Ovary (tissue), 10 donors: ENCODE measurements at places on chromosomes 7 and 10. TPM values are rescaled to one million over a fixed set of nuclear protein-coding genes. Genes with fewer than 3 reads are reported as not detected.

DNA sequence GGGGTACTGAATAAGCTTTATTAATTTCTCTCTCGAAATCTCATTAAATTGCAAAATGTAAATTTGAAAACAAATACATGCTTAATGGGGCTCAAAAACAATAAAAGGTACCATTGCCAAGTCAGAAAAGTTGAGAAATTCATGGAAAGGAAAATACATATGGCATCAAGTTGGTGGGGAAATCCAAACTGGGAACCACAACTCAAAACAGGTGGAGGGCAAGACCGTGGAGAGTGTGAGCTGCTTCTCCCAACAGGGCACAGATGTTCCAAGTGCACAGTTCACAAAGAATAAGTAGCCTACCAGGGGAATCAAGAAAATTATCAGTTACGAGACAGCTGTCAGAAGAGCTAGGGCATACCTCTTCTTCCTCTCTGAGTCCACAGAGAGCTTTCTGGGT, 26.6 kb downstream of the MKX start:
- H3K4me3 ChIP-seq, result no peak overlapping the region
- no peak overlapping the region for H3K27ac ChIP-seq
- no peaks in the 10 kb centered on the region for H3K27me3 ChIP-seq
- peaks cover 2% of the 10 kb centered on the region for H3K4me1 ChIP-seq

DNA sequence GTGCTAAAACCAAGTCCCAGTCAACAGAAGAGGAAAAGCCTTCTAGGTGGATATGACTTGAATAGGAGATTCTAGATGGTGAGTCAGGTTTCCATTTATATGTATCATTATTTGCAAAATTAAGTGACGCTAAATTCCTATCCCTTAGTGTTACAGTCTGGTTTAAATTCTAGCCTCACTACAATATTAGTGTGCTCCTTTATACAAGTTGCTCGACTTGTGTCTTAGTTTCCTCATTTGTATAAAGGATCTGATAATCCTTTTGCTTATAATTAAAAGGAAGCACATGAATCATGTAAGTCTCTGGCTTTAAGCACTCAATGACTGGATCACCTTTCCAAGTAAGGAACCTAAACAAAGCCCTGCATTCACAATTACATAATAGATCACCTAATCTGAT, 105.7 kb downstream of the SVOPL start:
- no peaks in the 10 kb centered on the region for H3K4me1 ChIP-seq
- no peak overlapping the region for H3K27ac ChIP-seq
- H3K4me3 ChIP-seq, result no peak overlapping the region
- no peaks in the 10 kb centered on the region for H3K36me3 ChIP-seq

DNA sequence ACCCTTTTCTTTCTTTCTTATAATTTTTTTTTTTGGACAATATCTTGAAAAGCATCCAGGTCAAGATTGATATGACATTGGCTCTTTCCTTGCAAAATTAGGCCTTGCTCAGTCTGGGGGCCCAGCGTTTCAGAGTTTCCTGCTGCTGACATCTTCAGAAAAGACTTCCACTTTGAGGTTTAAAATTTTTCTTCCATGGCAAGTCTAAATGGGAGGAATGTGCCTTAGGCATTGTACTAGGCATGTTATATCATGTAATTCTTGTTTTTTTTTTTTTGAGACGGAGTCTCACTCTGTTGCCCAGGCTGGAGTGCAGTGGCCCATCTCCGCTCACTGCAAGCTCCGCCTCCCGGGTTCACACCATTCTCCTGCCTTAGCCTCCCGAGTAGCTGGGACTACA, 48.9 kb upstream of the PDZD8 start:
- H3K27me3 ChIP-seq, result no peaks in the 10 kb centered on the region
- H3K27ac ChIP-seq, result no peak overlapping the region
- no peaks in the 10 kb centered on the region for H3K4me1 ChIP-seq
- no peaks in the 10 kb centered on the region for H3K36me3 ChIP-seq

The AFAP1L2 gene
- total RNA-seq, result 27.5 TPM

The SEC61G gene
- total RNA-seq, result 66.7 TPM
